ENCODE measurements at places on chromosomes 5 and 9. TPM values are rescaled to one million over a fixed set of nuclear protein-coding genes. Genes with fewer than 3 reads are reported as not detected.

PCDHB7 gene
- 1.3 TPM for polyA plus RNA-seq

LCN10 gene
- polyA plus RNA-seq, result 3.5 TPM

RNF183 gene
- polyA plus RNA-seq, result 6.0 TPM

BAAT gene
- polyA plus RNA-seq, result 0.19 TPM

ZNF618 gene
- polyA plus RNA-seq, result 0.97 TPM

NEURL1B gene
- polyA plus RNA-seq, result 40.1 TPM

FOXD4L3 gene
- not detected for polyA plus RNA-seq

All from brain (organoid and tissue), 16 donors.